Heart right ventricle (tissue), 16 donors: ENCODE measurements at places on chromosomes 13 and 19.

DNA sequence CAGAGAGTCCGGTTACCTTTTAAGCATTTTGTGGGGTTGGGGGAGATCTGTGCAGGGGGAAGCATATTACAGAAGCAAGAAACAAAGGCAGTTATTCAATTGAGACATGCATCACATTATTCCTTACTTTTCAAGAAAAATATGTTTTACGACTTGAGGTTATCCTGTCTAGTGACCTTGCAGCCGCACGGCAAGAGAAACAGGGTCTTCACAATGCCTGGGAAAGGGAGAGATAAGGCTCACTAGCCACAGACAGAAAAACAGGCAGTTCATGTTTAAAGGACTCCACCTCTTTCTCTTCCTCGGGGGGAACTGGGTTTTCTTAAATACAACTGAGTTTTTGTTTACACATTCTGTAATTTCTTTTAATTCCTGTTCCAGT lies 536 bp upstream of the NCR1 start:
- H3K27me3 ChIP-seq = peaks cover 25% of the 10 kb centered on the region
- H3K4me3 ChIP-seq = no peak overlapping the region
- H3K27ac ChIP-seq = no peak overlapping the region

DNA sequence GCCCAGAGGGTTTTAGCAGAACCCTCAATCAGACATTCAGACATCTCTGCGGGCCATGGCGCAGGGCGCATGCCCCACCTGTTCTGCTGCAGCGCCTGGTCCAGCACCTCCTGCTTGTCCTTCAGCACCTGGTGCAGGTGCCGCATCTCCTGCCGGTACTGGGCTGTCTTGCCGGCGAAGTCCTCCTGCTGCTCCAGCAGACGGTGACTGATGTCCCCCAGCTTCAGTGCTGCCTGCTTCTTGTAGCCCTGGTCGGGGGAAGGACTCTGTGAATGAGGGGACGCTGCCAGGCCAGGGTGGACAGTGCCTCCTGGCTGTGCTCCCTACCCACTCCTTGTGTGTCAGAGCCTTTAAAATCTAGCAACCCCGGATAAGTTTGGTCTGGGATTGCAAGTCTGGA lies 12.2 kb upstream of the SLC7A9 start:
- no peaks in the 10 kb centered on the region for H3K4me1 ChIP-seq
- no peaks in the 10 kb centered on the region for H3K27me3 ChIP-seq
- no peaks in the 10 kb centered on the region for H3K36me3 ChIP-seq
- no peak for DNase-seq
- no peak overlapping the region for H3K4me3 ChIP-seq
- no peak overlapping the region for H3K27ac ChIP-seq

GRCh38 chr13:48110132-48110868 lies 15.4 kb upstream of the MED4 start:
- no peak overlapping the region for H3K4me3 ChIP-seq
- H3K4me1 ChIP-seq = peaks cover 18% of the 10 kb centered on the region
- DNase-seq = no peak
- no peaks in the 10 kb centered on the region for H3K36me3 ChIP-seq
- H3K27me3 ChIP-seq = no peaks in the 10 kb centered on the region
- H3K27ac ChIP-seq = peak overlapping the region; percentile 67

DNA sequence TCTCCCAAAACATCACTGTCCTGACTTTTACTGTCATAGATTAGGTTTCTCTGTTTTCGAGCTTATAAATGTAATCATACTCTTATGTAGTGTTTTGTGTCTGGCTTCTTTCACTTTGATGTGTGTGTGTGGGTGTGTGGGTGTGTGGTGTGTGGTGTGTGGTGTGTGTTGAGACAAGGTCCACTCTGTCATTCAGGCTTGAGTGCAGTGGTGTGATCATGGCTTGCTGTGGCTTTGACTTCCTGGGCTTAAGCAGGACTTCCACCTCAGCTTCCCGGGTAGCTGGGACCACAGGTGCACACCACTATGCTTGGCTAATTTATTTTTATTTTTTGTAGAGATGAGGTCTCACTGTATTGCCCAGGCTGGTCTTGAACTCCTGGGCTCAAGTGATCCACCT lies 59.6 kb downstream of the PDS5B start:
- H3K4me3 ChIP-seq = no peak overlapping the region
- no peak for DNase-seq
- no peaks in the 10 kb centered on the region for H3K27me3 ChIP-seq
- H3K36me3 ChIP-seq = no peaks in the 10 kb centered on the region
- peaks cover 5% of the 10 kb centered on the region for H3K4me1 ChIP-seq

DNA sequence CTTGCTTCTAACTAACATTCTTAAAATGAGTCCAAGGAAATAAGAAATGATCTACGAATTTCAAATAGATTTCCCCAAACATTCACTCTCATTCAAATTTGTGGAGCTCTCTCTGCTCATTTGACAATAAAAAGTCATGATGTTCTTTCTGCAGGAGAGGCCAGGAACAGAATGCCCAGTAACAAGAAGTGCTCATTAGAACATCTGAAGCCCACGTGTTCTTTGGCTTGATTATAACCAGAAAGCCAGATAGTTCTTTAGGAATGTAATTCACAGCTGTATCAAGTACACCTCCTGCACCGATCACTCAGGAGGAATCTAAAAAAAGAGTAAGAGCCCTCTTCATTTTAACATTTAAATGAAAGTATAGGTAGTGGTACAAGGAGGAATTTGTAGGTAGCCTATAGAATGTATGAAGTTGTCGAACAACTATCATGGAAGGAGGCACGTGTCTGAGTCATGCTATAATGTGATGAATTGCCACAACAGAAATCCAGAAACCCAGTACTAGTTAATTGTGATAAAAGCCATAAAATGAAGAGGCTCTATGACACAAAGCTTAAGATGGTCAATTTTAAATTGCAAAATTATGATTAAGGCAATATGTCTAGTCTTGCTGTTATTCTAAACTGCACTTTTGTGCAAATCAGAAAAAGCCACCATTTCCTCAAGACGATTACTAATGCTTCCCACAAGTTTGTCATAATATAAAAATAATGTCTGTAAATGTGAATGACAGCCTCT lies 12.8 kb downstream of the MEDAG start:
- no peaks in the 10 kb centered on the region for H3K27me3 ChIP-seq
- no peak for DNase-seq
- no peaks in the 10 kb centered on the region for H3K4me1 ChIP-seq
- no peaks in the 10 kb centered on the region for H3K36me3 ChIP-seq

GRCh38 chr19:824885-825284 lies 2.8 kb upstream of the AZU1 start:
- H3K27me3 ChIP-seq = peaks cover 33% of the 10 kb centered on the region
- H3K4me1 ChIP-seq = no peaks in the 10 kb centered on the region
- H3K27ac ChIP-seq = no peak overlapping the region
- H3K36me3 ChIP-seq = no peaks in the 10 kb centered on the region
- no peak for DNase-seq

- H3K4me1 ChIP-seq = peaks cover 35% of the 10 kb centered on the region
- no peaks in the 10 kb centered on the region for H3K27me3 ChIP-seq
- no peaks in the 10 kb centered on the region for H3K36me3 ChIP-seq
- H3K27ac ChIP-seq = no peak overlapping the region
- H3K4me3 ChIP-seq = no peak overlapping the region
- peak; percentile 51 for DNase-seq
Measured at GRCh38 chr19:56105090-56105701, 15.9 kb downstream of the ZNF787 start.

GRCh38 chr19:4795400-4795799 lies 3.9 kb downstream of the FEM1A start:
- no peak for DNase-seq
- H3K27ac ChIP-seq = peak overlapping the region; percentile 38
- H3K36me3 ChIP-seq = no peaks in the 10 kb centered on the region
- H3K4me1 ChIP-seq = peaks cover 18% of the 10 kb centered on the region
- H3K4me3 ChIP-seq = peak overlapping the region; percentile 0

DNA sequence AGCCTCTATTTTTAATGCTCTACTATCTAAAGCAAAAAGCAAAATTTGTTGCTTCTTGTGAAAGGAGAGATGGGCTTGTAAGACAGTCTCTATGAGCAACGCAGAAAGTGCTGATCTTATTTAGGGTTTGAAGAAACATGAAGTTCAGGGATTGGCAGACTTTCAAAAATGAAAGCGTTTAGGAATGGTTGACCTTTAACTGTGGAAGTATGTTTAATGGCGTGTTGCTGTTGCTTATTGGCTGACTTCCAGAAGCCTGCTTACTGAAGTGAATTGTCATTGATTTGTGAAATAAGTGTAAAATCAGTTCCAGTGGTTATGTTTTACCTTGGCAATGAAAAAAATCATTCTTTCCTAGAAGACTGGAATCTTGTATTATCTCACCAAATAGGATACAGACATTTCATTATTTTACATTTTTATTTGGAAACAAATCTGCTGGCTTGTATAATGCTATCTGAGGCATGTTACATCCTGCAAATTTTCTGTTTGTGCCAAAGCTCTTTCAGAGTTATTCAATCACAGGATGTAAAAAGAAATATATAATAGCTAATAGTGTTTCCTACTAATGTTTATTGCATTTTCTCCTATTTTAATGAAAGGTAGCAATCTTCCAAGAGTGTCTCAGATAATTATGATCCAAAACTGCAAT lies 221.3 kb upstream of the SLITRK6 start:
- no peak for DNase-seq
- no peaks in the 10 kb centered on the region for H3K27me3 ChIP-seq
- no peaks in the 10 kb centered on the region for H3K36me3 ChIP-seq
- no peak overlapping the region for H3K27ac ChIP-seq

- peaks cover 13% of the 10 kb centered on the region for H3K4me1 ChIP-seq
- no peak overlapping the region for H3K27ac ChIP-seq
- peaks cover 38% of the 10 kb centered on the region for H3K27me3 ChIP-seq
- no peaks in the 10 kb centered on the region for H3K36me3 ChIP-seq
- no peak overlapping the region for H3K4me3 ChIP-seq
Measured at GRCh38 chr19:51598159-51598915, 27.3 kb downstream of the ZNF175 start.

GRCh38 chr13:19984430-19985218 lies 26.1 kb downstream of the ZMYM2 start:
- H3K4me3 ChIP-seq = no peak overlapping the region
- H3K36me3 ChIP-seq = peaks cover 12% of the 10 kb centered on the region
- no peak for DNase-seq

DNA sequence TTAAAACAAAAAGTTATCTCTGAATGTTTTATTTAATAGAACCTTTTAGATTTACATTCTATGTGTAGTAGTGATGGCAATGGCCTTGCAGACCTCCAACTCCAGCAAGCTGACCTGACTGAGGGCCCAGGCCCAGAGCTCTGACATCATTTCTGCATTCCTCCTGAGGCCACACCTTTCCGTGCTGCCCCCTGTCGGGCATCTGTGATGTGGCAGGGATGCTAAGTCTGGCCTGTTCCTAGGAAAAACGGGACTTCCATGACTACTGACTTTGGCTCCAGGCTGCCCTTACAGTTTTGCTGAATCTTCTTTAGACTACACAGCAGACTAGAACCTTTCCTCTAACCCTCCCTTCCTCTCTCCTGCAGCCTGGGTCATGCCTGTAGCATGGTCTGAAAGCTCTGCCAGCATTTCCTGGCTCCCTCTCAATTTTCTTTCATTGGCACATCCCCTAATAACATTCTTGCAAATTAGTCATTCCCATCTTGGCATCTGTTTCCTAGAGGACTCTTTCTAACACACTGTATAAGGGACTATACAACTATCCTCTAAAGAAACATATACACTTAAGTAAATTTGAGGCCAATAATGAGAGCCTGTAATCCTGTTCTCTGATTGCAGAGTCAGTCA lies 249.1 kb downstream of the GPC5 start:
- H3K27ac ChIP-seq = no peak overlapping the region
- DNase-seq = peak; percentile 9
- no peaks in the 10 kb centered on the region for H3K36me3 ChIP-seq
- no peak overlapping the region for H3K4me3 ChIP-seq

GRCh38 chr19:57016491-57016890 lies 103.3 kb upstream of the USP29 start:
- no peak for DNase-seq
- no peak overlapping the region for H3K4me3 ChIP-seq
- H3K4me1 ChIP-seq = no peaks in the 10 kb centered on the region
- no peaks in the 10 kb centered on the region for H3K27me3 ChIP-seq
- H3K36me3 ChIP-seq = no peaks in the 10 kb centered on the region

- no peaks in the 10 kb centered on the region for H3K27me3 ChIP-seq
- DNase-seq = peak; percentile 70
- peak overlapping the region; percentile 65 for H3K27ac ChIP-seq
- H3K4me1 ChIP-seq = peaks cover 37% of the 10 kb centered on the region
- no peaks in the 10 kb centered on the region for H3K36me3 ChIP-seq
Measured at GRCh38 chr19:49565261-49565660, 15.1 kb downstream of the NOSIP start.

DNA sequence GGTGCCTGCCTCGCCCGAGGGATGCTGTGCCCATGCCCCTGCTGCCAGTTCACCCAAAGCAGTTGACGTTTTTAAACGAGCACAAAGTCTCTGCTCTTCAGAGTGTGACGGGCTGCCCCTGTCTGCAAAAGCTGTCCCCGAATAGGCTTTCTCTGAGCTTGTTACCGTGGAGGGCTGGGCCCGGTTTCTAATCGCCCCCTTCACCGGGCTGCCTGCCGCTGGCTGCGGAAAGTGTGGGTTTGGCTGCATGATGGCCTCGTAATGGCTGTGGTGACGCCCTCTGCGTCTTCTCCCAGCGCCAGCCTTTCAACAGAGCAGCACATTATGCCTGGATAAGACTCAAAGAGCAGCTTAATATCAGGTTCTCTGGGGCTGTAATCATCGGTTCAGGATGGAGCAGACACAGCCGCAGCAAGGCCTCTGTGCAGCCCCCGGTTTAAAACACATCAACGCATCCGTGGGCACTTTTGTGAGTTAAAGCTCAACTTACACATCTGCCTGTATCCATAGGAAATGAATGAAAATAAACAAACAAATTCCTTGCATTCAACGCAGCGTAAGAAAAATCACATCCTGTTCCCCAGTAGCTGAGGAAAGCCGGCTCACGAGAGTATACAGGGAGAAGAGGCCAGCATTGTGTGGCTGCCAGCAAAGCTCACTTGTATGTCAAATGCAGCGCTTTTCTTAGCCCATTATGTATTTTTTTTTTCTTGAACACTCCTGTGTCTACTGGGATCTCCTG lies 166.4 kb upstream of the SOX1 start:
- H3K27me3 ChIP-seq = peaks cover 12% of the 10 kb centered on the region
- no peak overlapping the region for H3K4me3 ChIP-seq
- no peaks in the 10 kb centered on the region for H3K36me3 ChIP-seq
- no peaks in the 10 kb centered on the region for H3K4me1 ChIP-seq
- H3K27ac ChIP-seq = no peak overlapping the region

DNA sequence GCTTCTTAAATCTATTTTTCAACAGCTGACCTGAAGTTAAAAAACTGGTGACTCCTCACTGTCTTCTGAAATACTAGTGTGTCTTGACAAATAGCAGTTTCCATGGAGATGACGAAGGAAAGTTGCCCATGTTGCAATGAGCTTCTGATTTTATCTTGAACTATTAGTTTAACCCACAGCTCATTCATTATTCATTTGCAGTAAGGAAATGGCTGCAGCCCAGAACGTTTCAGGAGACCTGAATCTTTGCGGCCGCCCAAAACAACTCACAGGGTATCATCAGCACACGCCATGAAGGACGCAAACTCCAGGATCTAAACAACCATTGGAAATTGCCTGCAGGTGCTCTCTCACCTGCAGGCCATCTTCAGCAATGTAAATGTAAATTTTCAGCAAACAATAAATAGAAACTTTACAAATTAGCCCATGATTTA lies 142.5 kb downstream of the DCLK1 start:
- H3K4me3 ChIP-seq = no peak overlapping the region
- no peak for DNase-seq
- H3K4me1 ChIP-seq = no peaks in the 10 kb centered on the region
- no peaks in the 10 kb centered on the region for H3K36me3 ChIP-seq
- no peak overlapping the region for H3K27ac ChIP-seq

- H3K4me1 ChIP-seq = peaks cover 31% of the 10 kb centered on the region
- H3K36me3 ChIP-seq = no peaks in the 10 kb centered on the region
- DNase-seq = no peak
- no peak overlapping the region for H3K4me3 ChIP-seq
- H3K27me3 ChIP-seq = no peaks in the 10 kb centered on the region
Measured at GRCh38 chr13:114149774-114150740, 17.6 kb upstream of the RASA3 start.

- H3K36me3 ChIP-seq = no peaks in the 10 kb centered on the region
- no peaks in the 10 kb centered on the region for H3K27me3 ChIP-seq
- H3K27ac ChIP-seq = no peak overlapping the region
Measured at GRCh38 chr13:64154514-64154913, 2738.9 kb upstream of the PCDH20 start.
